CD4-positive, alpha-beta T cell treated with Interleukin-17A for 1 hour (primary cell): ENCODE measurements at places on chromosomes 16 and 17.

GRCh38 chr16:19137201-19138128 is 23.7 kb downstream of the ITPRIPL2 start:
- DNase-seq = no peak

- DNase-seq = no peak
Observed at GRCh38 chr17:1496869-1497268, 4.4 kb upstream of the MYO1C start.

GRCh38 chr17:8341456-8341855 is 1.8 kb downstream of the ODF4 start:
- DNase-seq = no peak

DNA sequence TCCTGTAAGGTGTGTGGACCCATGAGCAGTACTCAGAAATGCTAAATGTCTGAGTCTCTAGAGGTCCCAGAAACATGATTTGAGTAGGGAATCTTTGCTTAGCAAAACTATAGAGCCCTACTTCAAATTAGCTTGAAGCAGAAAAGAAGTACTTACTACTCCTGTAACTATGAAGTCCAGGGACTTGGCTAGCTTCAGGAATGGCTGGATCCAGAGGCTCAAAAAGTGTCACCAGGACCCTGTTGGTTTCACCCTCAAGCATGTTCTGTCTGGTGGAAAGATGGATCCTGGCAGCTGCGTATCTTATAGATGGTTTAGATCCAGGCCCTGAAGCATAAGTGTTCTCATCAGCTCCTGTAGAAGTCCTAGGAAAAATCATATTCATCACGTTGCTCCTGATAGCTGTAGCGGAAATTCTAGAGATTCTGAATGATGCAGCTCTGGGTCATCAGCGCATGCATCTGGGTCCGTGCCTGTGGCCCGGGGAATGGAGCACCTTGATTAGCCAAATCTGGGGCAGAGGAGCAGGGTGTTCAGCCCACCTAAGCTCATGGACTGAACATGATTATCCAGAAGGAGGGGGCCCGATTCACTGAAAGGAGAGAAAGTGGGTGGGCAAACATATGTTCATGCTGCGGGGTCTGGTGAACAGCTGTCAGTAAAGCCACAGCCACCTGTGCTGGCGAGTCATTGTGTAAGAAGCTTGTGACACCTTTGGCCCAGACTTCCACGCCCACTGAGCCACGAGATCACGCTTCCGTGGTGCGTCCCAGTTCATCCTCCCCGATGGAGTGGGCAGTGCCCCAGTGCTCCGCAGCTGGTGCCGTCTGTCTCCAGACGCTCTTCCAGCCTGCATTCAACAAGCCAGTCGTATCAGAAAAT is 260.6 kb downstream of the CPPED1 start:
- DNase-seq = no peak

DNA sequence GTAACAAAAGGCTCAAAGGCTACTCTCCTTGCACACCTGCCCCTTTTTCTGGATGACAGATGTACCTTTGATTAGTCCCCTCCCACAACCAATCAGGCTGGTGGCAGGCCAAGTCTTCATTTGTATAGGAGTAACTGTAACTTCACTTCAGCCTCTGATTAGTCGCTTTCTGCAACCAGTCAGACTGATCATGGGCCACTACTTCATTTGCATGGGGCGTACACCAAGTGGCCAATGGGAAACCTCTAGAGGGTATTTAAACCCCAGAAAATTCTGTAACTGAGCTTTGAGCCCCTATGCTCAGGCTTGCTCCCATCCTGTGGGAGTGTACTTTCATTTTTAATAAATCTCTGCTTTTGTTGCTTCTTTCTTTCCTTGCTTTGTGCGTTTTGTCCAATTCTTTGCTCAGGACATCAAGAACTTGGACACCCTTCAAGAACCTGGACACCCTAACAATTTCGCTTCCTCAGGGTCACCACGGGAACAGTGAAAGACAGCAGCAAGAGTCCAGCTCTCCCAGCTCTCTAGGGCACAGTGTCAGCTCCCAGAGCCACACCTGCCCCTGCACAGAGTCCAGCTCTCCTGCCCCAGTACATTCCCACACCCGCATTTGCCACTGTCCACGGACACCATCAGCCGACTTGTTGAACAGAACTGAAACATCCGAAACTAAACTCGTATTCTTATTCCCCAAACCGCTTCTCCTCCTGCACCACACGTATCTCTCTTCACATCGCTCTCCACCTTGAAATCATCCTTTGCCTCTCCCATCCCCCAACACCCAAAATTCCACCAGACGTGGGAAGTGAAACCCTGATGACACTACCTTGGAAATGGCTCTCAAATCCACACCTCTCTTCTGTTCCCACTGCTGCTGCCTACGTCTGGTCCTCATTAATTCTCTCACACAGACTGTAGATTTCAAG is 53.4 kb downstream of the ABCC12 start:
- DNase-seq = no peak

DNA sequence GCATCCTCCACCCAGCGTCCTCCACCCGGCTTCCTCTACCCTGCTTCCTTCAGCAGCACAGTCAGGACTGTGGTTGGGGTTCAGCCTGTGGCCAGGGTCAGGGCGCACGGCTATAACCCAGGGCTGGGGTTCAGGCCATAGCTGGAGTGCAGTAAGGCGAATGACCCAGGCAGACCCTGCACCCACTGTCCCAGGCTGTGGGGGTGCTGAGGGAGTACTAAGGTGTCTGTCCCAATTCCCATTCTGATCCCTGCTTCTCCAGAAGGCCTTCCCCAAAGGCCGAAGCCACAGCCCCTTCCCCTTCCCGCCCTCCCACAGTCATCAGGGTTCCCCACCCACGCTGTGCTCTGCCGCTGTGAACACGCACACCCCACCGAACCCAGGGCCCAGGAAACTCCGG is 12.4 kb downstream of the EMC6 start:
- DNase-seq = no peak

- DNase-seq = no peak
Observed at GRCh38 chr17:71689782-71690181, 431.0 kb upstream of the SOX9 start.

DNA sequence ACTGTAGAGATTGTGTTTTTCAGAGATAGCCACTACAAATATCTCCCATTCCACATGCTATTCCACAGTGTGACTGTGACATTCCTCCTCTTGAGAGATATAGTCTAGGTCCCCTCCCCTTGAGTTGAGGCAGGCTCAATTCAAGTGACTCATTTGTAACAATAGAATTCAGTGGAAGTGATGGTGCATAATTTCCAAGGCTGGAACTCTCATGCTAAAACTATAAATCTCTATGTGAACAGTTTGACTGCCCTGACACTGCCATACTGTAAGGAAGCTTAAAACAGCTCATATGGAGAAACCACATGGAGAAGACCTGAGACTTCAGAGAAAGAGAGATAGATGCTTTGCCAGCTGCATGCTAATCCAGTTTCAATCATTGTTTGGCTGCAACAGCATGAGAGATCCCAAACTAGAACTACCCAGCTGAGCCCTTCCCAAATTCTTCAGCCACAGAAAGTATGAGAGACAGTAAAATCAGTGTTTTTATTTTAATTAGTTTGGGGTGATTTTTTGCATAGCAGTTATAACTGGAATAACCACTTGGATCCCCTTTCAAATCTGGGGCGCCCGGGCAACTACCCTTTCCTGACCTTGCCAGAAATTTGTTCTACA is 19.5 kb upstream of the CSNK2A2 start:
- no peak for DNase-seq

DNA sequence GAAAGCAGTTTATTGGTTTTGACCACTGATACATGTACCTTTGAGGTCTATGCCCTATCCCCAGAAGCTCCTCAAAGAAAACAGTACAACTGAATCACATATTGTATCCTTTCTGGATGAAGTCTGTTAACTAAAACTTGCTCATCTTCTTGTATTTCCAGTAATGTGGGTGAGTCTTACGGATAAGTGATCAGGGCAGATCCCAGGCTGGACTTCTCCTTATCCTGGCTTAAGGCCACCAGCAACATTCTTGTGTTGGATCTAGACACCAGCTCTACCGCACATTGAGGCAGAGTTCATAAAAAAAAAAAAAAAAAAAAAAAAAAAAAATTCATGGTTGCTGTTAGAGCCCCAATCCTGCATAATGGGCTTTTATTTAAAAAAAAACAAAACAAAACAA is 536.7 kb upstream of the HSBP1 start:
- DNase-seq = no peak

GRCh38 chr16:89397331-89397861 is 93.0 kb downstream of the ANKRD11 start:
- no peak for DNase-seq

GRCh38 chr17:48025904-48026501 is 11.6 kb downstream of the COPZ2 start:
- DNase-seq = no peak

GRCh38 chr16:79950932-79951719 is 350.6 kb upstream of the MAF start:
- DNase-seq = no peak

DNA sequence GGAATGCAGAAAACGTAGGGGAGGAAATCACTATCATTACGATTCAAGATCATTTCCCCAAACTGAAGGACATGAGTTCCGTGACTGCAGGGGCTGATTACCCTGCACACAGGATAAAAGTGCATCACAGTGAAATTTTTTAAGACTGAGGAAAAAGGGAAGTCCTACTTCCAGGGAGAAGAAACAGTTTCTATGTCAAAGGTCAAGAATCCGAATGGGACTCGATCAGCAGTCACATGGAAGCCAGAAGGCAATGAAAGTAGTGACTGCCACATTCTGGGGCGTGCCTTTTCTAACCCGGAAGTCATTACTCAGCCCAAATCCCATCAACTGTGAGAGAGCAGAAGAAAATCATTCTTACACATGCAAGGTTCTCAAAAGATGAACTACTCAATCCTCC is 12.1 kb downstream of the ZZEF1 start:
- DNase-seq = peak; percentile 19

DNA sequence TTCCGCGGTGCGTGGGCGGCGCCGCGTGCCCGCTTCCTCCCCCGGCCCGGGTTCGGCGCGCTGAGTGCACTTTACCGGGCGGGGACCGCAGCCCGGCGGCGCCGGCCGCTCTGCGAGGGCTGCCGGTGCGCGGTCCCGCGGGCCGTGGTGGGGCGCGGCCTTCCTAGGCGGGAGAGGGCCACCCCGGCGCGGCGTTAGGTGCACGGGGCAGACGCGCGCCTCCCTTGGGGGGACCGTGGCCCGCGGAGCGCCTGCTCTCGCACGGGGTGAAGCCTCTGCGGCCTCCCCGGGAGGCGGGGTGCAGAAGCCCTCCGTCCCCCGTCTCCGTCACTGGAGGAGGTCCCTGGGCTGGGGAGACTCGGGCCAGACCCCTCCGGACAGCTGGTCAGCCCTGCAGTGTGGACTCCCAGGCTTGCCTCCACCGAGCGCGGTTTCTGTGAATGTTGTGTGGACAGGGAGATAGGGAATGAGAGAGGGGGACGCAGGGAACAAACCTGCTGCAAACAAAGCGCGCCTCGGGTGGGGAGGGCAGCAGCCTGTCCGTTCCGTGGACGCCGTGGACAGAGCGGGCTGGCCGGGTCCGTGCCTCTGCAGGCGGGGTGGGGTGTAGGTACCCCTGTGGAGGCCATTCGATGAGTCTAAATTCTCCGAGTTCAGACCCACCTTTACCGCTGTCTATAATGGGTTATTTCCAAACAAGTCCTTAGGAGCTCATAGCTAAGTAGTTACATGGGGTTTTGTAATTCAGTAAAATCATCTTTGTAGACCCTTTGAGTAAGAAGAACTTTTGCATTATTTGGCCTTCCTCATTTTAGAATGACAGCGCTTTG is 721 bp downstream of the TBCD start:
- DNase-seq = no peak

- peak; percentile 20 for DNase-seq
Observed at GRCh38 chr16:87297918-87298631, 19.1 kb downstream of the C16orf95 start.

DNA sequence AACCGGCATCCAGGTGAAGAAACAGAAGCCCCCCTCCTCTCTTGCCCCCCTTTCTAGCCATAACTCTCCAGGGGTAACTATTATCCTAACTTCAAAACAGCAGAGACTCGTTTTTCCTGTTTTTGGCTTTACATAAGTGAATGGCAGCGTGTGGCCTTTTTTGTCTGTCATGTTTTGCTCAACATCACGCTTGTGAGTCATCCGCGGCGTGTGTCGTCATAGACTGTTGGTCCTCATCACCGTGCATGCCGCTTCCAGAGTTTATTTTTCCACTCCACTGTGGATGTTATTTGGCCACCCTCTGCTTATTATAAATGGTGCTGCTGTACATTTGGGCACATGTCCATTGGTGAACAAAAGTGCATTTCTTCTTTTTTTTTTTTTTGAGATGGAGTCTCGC is 52.6 kb downstream of the ERN1 start:
- no peak for DNase-seq
